Foreskin keratinocyte (primary cell): ENCODE measurements at places on chromosomes 7 and 10. TPM values are rescaled to one million over a fixed set of nuclear protein-coding genes. Genes with fewer than 3 reads are reported as not detected.

RAPGEF5 gene
- 0.51 and 0.54 TPM in 2 replicates for polyA plus RNA-seq

OR2A1 gene
- polyA plus RNA-seq: not detected in 2 replicates

FBXW4 gene
- 14.6 and 16.9 TPM in 2 replicates for polyA plus RNA-seq

ACBD7 gene
- polyA plus RNA-seq: not detected in 2 replicates

CPA4 gene
- polyA plus RNA-seq: 21.5 and 39.6 TPM in 2 replicates

NKX2-3 gene
- polyA plus RNA-seq: not detected in 2 replicates

OR6V1 gene
- polyA plus RNA-seq: not detected in 2 replicates

MEOX2 gene
- not detected in 2 replicates for polyA plus RNA-seq

CABCOCO1 gene
- not detected in 2 replicates for polyA plus RNA-seq

ABCA13 gene
- polyA plus RNA-seq: 0.22 and 0.23 TPM in 2 replicates

IL15RA gene
- 3.2 and 5.1 TPM in 2 replicates for polyA plus RNA-seq

SHTN1 gene
- polyA plus RNA-seq: 8.1 and 8.3 TPM in 2 replicates

GSTO2 gene
- polyA plus RNA-seq: 55.4 and 65.9 TPM in 2 replicates

ZPBP gene
- polyA plus RNA-seq: not detected in 2 replicates

ATOH7 gene
- polyA plus RNA-seq: not detected in 2 replicates

NKX1-2 gene
- polyA plus RNA-seq: 2.9 and 3.0 TPM in 2 replicates

CTNNA3 gene
- not detected in 2 replicates for polyA plus RNA-seq

GPR26 gene
- polyA plus RNA-seq: not detected in 2 replicates

ZNF479 gene
- polyA plus RNA-seq: not detected in 2 replicates

OR2A12 gene
- not detected in 2 replicates for polyA plus RNA-seq

NUDT5 gene
- 122 and 141 TPM in 2 replicates for polyA plus RNA-seq

DYNC1I1 gene
- 0.09 and 0.18 TPM in 2 replicates for polyA plus RNA-seq

GNGT1 gene
- polyA plus RNA-seq: not detected in 2 replicates

C10orf67 gene
- polyA plus RNA-seq: 0.02 and 0.18 TPM in 2 replicates

CACNB2 gene
- polyA plus RNA-seq: not detected in 2 replicates

JAKMIP3 gene
- not detected in 2 replicates for polyA plus RNA-seq

FGL2 gene
- not detected in 2 replicates for polyA plus RNA-seq

PON3 gene
- polyA plus RNA-seq: 1.6 and 2.6 TPM in 2 replicates

WNT8B gene
- not detected in 2 replicates for polyA plus RNA-seq

BTBD16 gene
- polyA plus RNA-seq: 0.55 and 0.68 TPM in 2 replicates

NEUROD6 gene
- polyA plus RNA-seq: not detected in 2 replicates

GJD4 gene
- polyA plus RNA-seq: not detected in 2 replicates
